Hematopoietic multipotent progenitor cell treated with erythropoietin and hydrocortisone succinate and interleukin-3 and kit ligand, for 15 days (in vitro differentiated cells): ENCODE measurements at places on chromosomes 6 and 20.

- peak; percentile 84 for DNase-seq
Measured at GRCh38 chr6:34196116-34196832, 40.4 kb upstream of the HMGA1 start.

GRCh38 chr20:50932691-50933280 lies 1.5 kb upstream of the ADNP start:
- DNase-seq = no peak

DNA sequence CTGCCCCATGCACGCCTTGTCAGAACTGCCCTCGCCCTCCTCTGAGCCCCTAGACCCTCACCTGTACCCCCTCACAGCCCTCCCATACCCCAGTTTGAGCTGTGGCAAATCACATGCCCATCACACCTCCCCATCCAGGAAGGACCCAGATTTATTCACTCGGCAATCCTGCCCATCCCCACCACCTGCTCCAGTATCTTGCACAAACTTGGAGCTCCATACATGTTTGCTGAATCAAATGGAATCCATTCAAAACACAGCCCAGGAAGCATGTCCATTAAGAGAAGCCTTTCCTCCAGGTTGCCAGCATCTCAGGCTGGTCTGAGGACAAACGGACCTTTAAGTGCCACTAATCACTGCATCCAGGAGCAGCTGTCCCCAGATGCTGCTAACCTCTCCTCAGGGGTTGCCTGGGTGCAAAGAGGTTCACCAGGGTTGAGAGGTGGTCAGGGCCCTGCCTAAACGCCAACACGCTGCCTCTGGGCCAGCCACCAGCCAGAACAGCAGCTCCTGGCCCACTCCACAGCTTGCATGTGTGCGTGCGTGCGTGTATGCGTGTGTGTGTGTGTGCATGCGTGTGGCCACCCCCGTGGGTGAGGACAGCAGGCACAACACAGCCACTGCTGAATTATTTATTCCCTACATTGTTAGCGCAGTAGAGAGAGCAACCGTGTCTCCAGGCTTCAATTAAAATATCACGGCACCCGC lies 31.0 kb downstream of the GRM4 start:
- DNase-seq = no peak

- DNase-seq = no peak
Measured at GRCh38 chr6:84050408-84050807, 16.8 kb downstream of the MRAP2 start.

DNA sequence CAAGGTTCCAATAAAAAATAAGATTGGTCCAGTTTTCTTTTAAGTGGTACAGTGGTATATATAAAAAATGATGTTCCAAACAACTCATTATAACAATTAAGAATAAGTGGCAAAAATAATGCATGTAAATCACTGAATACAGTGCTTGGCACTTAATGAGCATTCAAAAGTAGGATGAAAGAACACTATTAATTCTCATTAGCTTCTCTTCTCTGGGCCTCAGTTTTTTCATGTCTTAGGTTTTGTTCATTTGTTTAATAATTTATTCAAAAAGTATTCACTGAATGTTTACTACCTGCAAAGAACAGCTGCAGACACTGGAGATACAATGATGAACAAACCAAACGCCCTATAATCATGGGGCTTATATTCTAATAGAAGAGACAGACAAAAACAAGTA lies 21.1 kb downstream of the BCL2L1 start:
- DNase-seq = no peak

DNA sequence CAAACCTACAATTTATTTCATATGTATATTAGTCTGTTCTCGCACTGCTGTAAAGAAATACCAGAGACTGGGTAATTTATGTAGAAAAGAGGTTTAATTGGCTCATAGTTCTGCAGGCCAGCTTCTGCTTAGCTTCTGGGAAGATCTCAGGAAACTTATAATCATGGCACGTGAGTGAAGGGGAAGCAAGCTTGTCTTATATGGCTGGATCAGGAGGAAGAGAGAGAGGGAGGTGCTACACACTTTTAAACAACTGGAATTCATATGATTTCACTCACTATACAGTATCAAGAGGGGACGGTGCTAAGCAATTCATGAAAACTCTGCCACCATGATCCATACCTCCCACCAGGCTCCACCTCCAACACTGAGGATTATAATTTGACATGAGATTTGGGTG lies 29.9 kb downstream of the PHACTR2 start:
- DNase-seq = no peak

GRCh38 chr6:74602206-74602605 lies 603.6 kb downstream of the COL12A1 start:
- no peak for DNase-seq

DNA sequence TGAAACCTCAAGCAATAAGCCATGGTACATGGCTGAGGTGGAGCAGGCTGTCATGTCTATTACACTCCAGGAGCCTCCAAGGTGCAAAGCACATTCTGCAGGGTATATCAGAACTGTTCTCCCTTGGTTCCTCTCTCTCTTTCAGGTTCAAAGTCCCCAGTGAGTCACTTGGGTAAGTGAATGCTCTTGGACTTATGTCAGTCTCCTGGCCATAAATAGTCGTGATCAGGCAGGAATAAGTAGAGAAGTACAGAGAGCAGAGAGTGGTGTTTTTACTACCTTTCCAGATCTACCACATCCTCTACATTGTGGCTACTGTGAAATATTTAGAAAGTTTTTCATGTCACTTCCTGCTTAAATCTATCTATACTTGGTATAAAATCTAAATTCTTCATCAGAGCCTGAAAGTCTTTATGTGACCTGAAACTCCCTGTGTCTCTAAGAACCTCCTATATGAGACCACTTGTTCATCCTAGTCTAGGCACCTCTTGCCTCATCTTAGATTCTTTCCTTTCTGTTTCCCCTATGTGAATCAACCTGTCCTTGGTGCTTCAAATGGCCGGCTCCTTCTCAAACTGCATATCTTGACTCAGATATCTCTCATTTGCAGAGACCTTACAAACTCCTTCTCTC lies 1077.6 kb upstream of the MAP3K7 start:
- no peak for DNase-seq

DNA sequence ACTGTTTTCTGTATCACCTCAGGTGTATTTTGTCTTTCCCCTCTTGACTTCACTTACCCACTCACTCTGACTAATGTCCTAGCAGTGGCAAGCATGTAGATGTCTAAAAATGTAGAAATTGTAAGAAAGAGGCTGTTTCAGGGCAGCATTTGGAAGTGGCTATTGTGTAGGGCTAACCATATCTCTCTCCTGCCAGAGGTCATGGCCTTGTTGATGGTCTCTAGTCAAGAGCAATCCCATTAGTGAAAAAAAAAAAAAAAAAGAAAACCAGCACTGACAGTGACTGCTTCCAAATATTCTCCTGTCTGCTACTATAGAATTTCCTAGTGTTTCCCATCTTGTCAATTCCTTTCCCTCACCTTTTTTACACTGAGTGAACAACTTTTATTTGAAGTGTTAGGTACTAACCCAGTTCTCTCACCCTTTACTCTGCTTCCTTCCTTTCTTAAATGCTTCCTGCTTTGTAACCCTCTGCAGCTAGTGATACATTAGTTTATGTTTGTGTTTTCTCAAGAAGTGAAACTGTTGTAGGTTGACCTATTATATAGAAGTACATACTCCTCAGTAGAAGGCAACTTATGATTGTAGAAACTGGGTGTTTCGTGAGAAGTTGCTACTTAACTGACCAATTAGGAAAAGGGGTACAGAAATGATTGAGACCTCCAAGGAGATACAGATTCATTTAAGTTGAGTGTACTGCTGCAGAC lies 174.1 kb upstream of the PTPRK start:
- DNase-seq = no peak

DNA sequence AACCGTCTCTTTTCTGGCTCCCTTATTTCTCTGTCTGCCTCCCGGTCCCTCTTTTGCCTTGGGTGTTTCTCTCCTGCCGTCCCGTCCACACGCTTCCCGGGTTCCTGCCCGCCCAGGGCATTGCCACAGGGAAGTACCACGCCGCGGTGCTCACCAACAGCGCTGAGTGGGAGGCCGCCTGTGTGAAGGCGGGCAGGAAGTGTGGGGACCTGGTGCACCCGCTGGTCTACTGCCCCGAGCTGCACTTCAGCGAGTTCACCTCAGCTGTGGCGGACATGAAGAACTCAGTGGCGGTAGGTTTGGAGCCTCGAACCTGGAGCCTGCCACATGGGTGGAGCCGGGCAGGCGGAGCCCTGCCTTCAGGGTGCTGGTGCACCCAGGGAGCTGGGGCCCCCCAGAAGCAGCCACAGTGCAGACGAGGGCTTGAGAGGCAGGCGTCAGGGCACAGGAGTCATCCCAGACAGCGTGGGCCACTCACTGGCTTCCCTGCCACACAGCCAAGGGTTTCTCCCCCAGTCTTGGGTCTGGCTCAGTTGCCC lies 21.3 kb downstream of the NPEPL1 start:
- no peak for DNase-seq

DNA sequence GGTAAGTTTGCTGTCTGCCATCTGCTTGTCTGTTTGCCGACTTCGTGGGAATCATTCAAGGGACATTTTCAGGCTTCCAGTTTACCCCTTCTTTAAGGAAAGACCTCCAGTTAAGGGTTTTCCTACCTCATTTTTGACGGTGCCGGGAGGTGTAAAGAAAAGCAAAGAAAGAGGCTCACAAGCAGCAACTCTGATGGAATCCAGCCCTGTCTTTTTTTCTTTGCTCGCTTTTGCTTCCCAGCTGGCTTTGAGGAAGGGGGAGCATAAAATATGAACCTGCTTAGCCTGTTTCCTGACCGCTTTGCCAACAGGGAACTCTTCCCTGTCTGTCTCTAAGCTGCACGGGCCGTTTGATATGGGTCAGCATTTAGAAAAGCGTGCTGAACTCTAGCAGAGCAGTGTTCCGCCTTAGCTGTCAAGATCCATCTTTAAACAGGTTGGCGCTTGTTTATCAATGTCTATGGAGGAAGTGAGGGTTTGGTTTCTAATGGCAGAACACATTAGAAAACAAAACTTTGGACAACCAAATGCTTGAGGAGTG lies 13.8 kb downstream of the SYTL3 start:
- DNase-seq = no peak

- DNase-seq = no peak
Measured at GRCh38 chr6:119894811-119895210, 545.2 kb upstream of the MAN1A1 start.

- DNase-seq = no peak
Measured at GRCh38 chr6:80425089-80425823, 318.8 kb downstream of the BCKDHB start.

DNA sequence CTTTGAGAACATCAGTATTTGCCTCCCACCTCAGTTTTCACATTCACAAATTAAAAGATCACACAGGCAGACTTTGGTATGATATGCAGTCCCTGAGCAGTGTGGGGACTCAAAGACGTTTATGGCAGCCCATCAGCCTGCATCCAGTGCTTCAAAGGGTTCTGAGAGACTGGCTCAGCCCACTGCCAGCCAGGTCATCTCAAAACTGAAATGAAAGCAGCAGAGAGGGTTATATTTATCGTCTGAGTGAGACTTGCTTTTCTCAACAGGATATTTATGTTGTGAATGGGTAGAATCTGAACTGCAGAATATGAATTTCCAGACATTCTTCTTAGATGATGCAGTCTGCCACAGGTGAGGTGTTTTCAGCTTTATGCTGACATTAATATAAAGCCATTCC lies 159.8 kb downstream of the NRN1 start:
- no peak for DNase-seq

DNA sequence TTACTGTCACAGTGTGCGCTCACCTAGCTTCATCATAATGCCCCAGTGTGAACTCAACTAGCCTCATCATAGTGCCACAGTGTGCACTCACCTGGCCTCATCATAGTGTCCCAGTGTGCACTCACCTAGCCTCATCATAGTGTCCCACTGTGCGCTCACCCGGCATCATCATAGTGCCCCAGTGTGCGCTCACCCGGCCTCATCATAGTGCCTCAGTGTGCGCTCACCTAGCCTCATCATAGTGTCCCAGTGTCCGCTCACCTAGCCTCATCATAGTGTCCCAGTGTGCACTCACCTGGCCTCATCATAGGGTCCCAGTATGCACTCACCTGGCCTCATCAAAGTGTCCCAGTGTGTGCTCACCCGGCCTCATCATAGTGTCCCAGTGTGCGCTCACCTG lies 10.6 kb downstream of the TMEM242 start:
- no peak for DNase-seq

DNA sequence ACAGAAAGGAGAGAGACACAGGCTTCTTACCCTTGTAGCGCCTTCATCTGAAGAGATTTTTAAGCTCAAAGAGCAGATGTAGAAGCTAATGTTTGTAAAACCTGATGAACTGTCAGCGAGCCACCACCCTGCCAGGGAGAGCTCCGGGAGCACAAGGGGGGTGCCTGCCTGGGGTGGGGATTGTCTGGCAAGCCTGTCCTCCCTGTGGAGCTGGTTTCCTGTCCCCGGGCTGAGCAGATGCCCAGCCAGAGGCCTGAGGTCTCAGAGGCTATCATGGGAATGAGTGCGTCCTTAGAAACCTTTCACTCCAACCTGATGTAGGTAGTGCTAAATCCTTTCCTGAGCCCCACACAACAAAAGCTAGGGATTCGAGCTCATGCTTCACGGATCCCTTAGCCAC lies 41.9 kb upstream of the NR2E1 start:
- DNase-seq = no peak

- DNase-seq = no peak
Measured at GRCh38 chr6:141169419-141169818, 963.3 kb upstream of the GJE1 start.

DNA sequence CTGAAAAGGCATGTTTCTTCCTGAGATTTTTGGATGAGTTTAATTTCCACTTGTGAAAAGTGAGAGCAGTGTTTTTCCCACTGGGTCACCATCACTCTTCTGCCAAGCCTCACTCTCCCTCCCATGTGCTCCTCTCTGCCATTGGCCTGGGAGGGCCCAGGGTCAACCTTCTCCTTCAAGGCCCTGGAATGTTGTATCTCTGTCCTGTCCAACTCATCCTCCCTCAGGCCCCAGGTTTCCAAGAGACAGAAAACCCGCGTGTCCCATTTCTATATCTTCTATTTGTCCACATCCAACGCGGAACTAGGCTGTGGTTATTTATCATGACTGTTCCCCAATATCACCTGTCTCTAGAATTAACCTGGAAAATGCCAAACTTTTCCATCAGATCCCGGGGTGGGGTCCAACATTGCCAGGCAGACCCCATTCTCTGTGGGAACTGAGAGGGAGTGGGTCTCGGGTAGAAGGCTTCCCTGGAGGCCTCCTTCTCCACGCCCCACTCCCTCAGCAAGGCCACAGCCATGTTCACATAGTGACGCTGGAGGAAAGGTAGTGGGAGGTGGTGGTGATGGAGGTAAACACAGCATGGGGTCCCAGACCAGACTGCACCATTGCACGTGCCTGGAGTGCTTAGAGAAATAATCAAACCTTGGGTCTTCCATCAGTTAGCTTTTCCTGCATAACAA lies 173.5 kb downstream of the SCP2D1 start:
- no peak for DNase-seq

DNA sequence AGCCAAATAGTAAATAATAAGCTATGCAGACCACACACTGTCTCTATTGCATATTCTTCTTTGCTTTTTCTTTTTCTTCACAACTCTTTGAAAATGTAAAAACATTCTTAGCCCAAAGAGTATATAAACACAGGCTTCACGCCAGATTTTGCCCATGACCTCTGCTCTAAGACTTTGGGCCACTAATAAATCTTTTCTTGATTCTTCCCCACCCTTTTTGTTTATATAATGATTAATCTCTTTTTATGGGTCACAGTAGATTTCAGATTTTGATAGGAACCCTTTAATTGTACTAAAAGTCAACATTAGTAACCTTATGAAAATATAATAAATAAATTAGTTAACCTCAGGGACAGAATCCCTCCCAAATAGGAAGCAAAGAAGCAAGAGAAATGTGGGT lies 15.8 kb upstream of the ENPP5 start:
- DNase-seq = no peak

- DNase-seq = no peak
Measured at GRCh38 chr6:159532155-159532554, 160.9 kb downstream of the SOD2 start.

- DNase-seq = no peak
Measured at GRCh38 chr6:79375635-79376337, 141.3 kb upstream of the HMGN3 start.

GRCh38 chr6:12351672-12352071 lies 61.5 kb downstream of the EDN1 start:
- no peak for DNase-seq
